Central memory CD8-positive, alpha-beta T cell (primary cell): ENCODE measurements at places on chromosomes 2 and 18.

- peak; percentile 54 for DNase-seq
These were observed 1.2 kb downstream of the ZFP36L2 start for GRCh38 chr2:43225093-43225787.

- no peak for DNase-seq
These were observed 43.3 kb downstream of the FER1L5 start for GRCh38 chr2:96685577-96686459.

DNA sequence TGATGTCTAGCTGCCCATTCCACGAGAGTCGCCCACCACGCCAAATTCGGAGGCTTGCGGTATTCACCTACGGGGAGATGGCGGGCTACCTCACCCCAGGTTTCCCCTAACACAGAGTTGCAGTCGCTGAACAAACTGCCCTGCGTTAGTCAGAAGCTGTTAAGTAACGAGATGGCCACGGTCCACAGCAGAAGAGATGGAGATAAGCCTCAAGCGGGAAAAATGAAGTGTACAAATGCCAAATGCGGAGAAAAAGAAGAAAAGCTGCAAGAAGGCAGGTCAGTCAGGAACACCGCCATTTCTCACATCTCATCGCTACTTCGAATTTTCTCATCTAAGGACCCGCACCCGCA lies 425 bp downstream of the ASB3 start:
- DNase-seq, result peak; percentile 14

GRCh38 chr2:104786821-104787220 lies 67.1 kb upstream of the POU3F3 start:
- DNase-seq, result no peak

GRCh38 chr2:27072920-27073319 lies 1.5 kb upstream of the OST4 start:
- DNase-seq, result no peak

- no peak for DNase-seq
These were observed 229.2 kb downstream of the GLI2 start for GRCh38 chr2:120964819-120965218.

GRCh38 chr18:63249771-63250170 lies 69.8 kb downstream of the BCL2 start:
- no peak for DNase-seq

- DNase-seq, result no peak
These were observed 183.4 kb upstream of the FOSL2 start for GRCh38 chr2:28209261-28209691.

GRCh38 chr2:23311186-23311585 lies 73.8 kb upstream of the KLHL29 start:
- DNase-seq, result no peak

DNA sequence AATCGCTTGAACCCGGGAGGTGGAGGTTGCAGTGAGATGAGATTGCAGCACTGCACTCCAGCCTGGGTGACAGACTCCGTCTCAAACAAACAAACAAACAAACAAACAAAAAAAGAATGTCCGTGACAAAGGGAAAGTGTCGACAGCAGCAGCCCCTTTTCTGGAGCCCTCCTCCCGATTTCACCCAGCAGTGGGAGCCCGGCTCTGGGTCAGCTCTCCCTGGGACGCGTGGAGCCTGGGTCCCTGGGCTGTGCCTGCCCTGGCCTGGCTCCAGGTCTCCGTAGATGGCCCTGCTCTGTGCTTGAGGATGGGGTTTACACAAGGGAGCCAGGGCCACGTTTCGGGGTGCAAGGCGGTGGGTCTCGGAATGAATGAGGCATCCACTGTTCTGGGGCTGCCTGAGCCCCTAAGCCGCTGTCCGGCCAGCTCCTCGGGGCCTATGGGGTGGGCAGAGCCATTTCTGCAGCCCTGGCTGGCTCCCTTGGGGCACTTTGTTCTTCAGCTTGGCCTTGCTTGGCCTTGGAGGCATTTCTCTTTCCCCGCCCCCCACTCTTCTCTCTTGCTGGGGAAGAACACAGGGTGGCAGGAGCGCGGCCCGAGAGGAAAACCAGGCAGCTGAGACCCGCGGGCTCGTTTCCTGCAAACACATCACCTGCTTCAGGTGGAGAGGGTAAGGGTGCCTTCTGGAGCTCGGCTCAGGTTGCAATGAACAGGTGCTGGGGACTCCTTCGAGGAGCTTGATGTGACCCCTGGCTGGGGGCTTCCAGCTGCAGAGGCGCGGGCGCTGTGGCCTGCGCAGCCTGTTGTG lies 29.1 kb downstream of the RTP5 start:
- DNase-seq, result no peak

- DNase-seq, result no peak
These were observed 787.9 kb upstream of the FANCL start for GRCh38 chr2:59029058-59029457.

- DNase-seq, result no peak
These were observed 60.3 kb downstream of the STEAP3 start for GRCh38 chr2:119283873-119284331.

- DNase-seq, result no peak
These were observed 54.3 kb downstream of the HAUS1 start for GRCh38 chr18:46158499-46158898.

GRCh38 chr2:136917411-136917881 lies 152.1 kb downstream of the THSD7B start:
- DNase-seq, result no peak

DNA sequence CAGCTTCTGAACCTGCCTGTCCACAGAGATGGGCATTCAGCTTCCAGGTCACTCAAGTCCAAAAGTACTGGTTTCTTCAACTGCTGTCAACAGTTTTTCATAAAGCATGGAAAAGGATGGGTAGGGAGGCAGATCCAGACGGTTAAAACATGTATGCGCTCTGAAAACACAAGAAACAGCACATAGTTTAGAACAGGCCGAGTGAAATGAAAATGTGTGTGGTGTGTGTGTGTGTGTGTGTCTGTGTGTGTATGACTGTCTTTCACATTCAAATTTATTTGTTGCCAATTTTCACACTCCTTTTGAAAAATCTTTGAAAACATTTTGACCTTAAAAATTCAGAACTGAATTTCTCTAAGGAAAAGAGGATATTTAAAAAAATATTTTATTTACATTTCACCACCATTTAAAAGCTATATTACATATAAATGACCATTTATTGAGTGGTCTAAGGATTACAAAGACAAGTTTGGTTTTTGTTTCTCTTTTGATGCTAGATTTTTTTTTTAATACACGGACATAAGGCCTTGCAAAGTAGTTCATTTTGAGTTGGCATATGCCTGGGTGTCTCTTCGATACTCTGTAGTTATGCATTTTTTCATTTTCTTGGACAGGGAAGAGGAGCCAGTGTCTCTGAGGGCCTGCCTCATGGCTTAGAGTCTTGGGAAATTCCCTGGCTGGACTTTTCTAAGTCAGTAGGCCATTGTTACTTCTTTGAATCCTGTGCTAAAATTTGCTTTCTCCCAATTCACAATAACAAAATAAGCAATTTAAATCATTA lies 30.0 kb upstream of the STK17B start:
- DNase-seq, result no peak

DNA sequence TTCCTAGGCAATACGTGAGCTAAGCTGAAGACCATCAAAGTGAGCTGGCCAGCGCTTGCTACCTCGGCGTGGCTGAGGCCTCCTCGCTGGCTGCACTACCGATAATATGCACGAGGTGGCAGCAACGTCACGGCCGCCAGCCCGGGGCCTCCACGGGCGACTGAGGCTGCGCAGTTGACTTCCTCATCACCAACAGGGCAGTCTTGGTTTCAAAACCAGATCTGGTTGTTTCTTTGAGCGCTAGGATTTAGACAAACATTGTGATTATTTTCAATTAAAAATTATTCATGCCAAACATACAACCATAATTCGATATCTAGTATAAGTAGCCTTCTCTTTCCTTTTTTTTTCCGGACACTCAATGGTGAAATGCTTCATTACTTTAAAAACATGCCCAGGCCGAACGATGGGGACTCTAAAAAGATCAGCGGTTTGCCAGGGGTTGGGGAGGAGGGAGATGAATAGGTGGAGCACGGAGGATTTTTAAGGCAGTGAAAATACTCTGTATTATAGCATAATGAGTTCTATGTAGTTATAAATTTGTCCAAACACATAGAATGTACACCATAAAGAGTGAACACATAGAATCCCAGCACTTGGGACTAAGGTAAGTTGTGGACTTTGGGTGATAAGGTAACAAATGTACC lies 52.0 kb downstream of the CYBRD1 start:
- DNase-seq, result peak; percentile 74

DNA sequence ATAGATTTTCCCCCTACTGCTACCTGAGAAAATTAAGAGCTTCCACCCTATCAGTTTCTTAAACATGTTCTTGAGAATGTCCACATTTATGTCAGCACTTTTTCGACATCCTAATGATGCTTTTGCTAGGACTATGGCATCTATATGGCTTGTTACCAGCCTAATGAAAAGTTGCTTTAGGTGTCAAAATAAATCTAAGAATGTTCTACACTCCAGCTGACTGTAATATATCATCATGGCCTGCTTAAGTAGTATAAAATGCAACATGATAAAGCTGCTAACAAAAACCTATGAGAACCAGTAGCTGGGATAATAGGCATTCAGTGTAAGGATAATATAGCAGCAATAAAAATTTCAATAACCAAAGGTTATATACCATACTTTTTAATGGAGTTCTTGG lies 1983.5 kb upstream of the CELF4 start:
- DNase-seq, result no peak

GRCh38 chr18:48391868-48392267 lies 17.3 kb downstream of the ZBTB7C start:
- no peak for DNase-seq

DNA sequence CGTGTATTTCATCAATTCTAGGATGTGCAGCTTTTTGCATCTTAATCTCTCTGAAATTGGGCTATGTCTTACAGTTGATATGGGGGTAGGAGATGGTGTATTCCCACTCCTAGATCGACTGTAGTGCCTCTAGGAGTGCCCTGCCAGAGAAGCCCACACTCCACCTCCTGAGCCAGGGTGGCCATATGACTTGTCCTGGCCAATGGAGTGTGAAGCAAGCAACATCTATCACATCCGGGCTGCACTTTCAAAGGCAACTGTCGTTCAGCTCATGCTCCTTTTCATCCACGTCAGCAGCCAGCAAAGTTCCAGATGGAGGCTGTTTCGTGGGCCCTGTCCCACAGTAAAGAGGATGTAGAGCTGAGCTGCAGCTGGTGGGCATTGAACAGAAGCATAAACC lies 149.4 kb upstream of the SLC1A4 start:
- DNase-seq, result no peak

- no peak for DNase-seq
These were observed 22.3 kb downstream of the RNF125 start for GRCh38 chr18:32040936-32041335.

- DNase-seq, result no peak
These were observed 25.9 kb downstream of the RAB12 start for GRCh38 chr18:8635087-8635486.

DNA sequence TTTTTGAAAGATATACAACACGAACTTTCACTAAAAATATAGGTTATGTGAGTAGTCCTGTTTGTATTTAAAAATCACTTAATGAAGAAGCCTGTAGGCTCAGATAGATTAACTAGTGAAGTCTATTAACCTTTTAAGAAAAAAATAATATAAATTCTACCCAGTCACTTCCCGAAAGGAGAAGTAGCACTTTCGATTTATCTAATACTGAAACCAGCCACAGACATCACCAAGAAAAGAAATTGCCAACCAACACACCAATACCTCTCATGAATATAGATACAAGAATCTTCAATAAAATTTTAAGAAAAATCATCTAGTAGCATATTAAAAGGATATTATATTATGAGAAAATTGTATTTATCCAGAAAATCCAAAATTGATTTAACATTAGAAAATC lies 160.5 kb downstream of the GALNT13 start:
- no peak for DNase-seq

GRCh38 chr2:10598501-10598900 lies 91.3 kb downstream of the NOL10 start:
- DNase-seq, result no peak

- DNase-seq, result no peak
These were observed 14.3 kb upstream of the MAP3K2 start for GRCh38 chr2:127401757-127402695.

GRCh38 chr18:51668607-51669006 lies 471.1 kb upstream of the MEX3C start:
- DNase-seq, result no peak

DNA sequence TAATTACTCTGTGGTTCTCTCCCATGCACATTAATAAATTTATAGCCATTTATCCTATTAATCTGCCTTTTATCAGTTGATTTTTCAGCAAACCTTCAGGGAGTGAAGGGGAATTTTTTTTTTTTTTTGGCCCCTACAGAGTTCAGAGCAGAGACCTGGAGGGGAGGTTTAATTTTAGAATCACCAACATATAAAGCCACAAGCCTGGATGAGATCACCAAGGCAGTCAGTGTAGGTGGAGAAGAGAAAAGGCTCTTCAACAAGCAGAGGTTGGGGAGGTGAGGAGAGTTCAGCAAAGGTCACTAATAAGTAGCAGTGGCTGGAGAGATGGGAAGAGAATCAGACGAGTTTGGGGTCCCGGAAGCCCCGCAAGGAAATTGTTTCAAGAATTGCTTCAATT lies 48.4 kb upstream of the SPTBN1 start:
- DNase-seq, result no peak

DNA sequence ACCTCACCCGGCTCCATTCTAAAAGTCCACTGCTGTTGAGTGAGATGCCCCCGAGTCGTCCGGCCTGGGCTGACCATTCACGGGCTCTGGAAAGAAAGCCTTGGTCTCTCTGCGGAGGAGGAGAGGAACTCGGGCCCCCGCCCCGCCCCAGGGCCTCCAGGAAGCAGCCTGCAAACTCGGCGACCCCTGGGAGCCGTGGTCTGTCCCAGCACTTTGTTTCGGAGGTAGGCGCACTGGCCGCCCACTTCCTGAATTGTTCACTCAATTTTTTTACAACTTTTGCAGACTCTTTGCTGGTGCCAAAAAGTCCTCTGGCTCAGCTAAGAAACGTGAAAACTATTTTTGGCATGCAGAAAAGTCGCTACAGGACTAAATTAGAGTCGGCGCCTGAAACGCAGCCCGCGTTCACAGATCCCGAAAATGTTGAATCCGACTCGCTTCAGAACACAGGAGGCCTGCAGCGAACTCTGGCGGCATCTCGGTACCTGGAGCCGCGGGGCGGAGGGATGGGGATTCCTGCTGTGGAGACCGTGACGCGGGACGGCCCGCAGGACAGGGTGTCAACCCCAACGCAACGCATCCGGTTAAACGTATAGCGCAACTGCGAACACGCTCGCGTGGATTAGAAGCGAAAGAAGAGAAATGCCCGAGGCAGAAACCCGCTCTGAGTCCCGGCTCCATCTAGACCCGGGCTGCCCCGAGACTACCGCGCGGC lies 1.5 kb downstream of the PXDN start:
- DNase-seq, result no peak

DNA sequence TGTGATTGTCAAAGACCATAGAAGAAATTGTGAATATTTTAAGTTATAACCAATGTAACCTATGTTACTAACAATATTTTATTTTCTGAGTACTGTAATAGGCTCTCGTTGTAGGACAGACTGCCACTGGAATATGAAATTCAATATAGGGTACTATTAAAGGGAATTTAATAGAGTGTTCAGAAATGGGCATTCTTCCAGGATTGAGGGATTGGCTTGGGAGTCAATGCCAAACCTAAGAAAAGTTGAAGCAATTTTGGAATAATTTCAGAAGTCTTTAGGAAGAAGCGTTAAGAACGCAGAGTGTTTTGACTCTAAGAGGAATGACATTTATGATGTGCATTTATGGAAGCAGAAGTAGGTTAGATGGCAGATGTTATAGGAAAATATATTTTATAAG lies 79.0 kb downstream of the ACVR2A start:
- DNase-seq, result no peak

- DNase-seq, result no peak
These were observed 11.8 kb downstream of the CHPF start for GRCh38 chr2:219531639-219532377.
